ENCODE measurements at places on chromosomes 2 and 18.

GRCh38 chr2:68185541-68186164 is 28.0 kb downstream of the PNO1 start:
- DNase-seq = no peak

DNA sequence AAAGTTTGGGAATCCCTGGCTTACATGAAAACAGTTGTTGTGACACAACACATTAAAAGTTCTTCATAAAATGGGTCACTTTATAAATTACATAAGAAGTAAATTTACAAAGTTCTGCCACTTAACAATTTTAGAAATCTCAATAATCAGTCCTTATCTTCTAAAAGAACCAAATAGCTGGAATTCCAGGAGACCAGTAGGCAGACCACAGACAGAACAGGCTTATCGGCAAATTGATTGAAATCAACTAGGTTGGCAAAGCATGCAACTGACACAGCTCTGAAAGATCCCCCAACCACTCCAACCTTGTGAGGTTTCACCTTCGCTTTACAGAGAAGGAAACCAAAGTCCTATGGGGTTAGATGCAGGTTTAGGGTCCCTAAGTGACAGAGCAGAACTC is 103.0 kb downstream of the DNER start:
- no peak for DNase-seq

DNA sequence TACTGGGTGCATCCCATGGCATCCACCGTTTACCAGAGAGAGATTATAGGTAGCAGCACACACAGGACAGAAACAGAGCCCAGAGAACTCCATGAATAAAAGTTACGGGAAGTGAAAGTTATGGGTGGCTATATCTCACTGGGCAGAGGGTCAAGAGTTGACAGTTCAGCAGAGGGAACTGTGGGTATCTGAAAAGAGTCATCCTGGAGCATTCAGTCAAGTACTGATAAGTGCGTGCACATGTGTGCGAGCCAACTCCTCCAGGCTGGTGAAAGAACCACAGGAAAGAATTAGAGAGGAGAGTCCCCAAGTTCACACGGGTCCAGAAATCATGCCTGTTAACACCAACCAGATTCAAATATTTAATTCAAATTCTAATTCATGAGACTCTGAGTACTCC is 1588.2 kb downstream of the LRP1B start:
- no peak for DNase-seq

GRCh38 chr2:224925810-224926100 is 116.5 kb downstream of the DOCK10 start:
- no peak for DNase-seq

DNA sequence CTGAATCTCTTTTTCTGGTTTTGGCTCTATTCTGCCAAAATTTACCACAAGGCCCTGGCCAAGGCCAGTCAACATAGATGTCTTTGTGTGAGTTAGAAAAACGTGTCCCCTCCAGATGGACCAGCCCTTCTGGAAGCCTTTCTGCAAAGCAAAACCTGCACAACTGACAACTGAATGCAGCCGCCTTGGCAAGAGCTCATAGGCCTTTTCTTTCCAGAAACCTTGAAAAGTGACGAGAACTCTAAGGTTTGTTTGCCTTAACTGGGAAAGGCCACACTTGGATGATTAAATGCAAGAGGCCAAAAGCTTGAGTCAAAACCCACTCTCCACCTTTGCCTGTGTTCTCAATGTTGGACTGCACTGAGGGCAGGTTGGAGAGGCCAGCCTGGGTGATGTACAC is 103.9 kb downstream of the COLEC12 start:
- DNase-seq = no peak

- DNase-seq = peak; percentile 90
Measured at GRCh38 chr2:46188041-46188716, 109.0 kb upstream of the EPAS1 start.

- no peak for DNase-seq
Measured at GRCh38 chr2:173934895-173935294, 30.3 kb downstream of the SP3 start.

- no peak for DNase-seq
Measured at GRCh38 chr18:42996824-42997223, 118.7 kb downstream of the RIT2 start.

DNA sequence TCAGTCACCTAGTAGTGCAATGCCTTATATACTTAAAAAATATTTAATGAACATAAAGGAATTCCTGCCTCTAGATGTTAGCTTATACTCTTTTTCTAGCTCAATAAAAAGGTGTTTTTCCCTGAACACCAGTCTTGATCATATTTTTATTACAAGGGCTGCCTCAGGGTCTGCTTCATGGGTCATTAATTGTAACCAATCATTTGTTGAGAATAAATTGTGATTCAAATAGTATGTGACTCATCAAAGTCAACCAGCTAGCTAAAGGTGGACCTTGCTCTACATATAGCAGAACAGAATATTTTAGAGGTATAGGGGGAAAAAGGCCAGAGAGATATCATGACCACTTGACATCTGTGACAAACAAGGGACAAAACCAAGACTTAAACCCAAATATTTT is 114.0 kb downstream of the PIK3C3 start:
- DNase-seq = no peak

- no peak for DNase-seq
Measured at GRCh38 chr2:213089438-213089837, 62.0 kb downstream of the IKZF2 start.

- no peak for DNase-seq
Measured at GRCh38 chr2:212712991-212713390, 174.4 kb upstream of the ERBB4 start.

- DNase-seq = no peak
Measured at GRCh38 chr2:2294183-2294690, 36.8 kb downstream of the MYT1L start.

DNA sequence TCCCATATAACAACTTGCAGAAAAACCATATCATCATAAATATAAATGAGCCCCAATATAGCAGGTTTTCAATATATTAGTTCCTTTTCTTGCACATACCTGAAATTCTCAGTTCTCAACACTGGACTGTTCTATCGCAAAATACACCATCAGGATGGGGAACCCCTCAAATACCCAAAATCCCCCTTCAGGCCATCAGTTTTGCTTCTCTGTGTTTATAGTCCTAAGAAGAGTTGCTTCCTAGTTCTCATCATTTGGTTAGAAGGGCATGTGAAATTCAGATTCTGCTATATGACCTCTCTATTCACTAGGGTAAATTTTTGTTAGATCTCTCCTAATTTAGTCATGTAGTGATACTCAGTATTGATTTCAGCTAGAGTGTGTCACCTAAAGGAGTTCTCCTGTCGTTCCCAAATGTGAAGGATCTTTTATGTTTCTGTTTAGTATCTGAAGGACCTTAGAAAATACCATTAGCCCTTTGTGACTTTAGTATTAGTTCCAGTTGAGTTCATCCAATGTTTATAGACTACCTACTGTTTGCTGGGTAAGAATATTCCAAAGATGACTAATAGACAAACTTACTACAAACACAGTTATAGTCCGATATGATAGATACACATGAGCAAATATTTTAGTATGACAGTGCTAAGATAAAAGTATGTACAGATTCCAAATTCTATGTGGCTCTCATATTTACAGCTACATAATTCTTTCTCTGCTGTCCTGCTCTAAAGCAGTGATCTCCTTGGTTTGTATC is 115.8 kb downstream of the TTC27 start:
- DNase-seq = no peak

DNA sequence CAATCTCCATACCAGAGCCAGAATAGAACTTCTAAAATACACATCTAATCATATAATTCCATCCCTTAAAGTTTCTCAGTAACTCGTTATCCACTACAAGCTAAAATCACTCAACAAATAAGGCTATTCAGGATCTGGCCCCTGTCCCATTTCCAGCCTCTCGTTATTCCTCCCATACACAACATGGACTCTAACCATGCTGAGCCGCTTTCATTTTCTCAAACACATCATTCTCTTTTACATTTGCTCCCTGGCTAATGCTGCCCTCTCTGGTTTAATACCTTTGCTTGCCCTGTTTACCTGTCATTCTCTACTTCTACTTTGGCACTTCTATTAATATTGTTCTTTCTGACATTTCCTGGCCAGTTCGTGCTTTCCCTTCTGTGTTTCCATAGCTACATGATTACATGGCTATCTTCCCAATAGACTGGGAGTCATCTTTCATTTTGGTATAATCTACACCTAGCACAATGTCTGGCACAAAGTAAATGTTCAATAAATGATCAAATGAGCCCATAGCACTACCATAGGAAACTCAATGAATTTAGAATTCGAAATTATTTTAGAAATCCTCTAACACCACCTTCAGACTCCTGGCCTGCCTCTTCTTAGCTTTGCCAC is 163.6 kb upstream of the VRK2 start:
- no peak for DNase-seq

DNA sequence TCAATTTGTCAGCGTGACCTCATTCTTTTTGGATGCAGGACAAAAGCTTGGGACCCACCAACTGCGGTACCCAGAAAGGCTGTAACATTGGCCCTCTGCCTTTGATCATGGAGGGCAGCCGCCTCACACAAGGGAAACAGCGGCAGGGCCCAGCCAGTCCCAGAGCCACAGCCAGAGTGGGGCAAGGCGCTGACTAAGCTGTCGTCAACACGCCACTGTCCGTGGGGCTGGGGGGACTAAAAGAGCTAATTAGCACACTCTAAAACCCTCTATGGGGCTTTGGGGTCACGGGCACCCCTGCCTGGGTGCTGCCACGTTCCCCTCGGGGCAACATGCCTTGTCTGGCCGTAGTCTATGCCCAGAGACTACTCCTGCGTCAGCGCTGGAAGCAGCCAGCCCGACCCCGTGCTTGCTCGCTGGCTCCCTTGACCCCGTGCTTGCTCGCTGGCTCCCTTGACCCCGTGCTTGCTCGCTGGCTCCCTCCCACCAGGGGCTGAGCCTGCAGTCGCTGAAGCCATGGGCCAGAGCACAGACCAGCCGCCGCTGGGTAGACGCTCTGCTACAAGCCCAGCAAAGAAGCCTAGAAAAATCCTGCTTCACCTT is 598.4 kb downstream of the MBD2 start:
- DNase-seq = no peak

DNA sequence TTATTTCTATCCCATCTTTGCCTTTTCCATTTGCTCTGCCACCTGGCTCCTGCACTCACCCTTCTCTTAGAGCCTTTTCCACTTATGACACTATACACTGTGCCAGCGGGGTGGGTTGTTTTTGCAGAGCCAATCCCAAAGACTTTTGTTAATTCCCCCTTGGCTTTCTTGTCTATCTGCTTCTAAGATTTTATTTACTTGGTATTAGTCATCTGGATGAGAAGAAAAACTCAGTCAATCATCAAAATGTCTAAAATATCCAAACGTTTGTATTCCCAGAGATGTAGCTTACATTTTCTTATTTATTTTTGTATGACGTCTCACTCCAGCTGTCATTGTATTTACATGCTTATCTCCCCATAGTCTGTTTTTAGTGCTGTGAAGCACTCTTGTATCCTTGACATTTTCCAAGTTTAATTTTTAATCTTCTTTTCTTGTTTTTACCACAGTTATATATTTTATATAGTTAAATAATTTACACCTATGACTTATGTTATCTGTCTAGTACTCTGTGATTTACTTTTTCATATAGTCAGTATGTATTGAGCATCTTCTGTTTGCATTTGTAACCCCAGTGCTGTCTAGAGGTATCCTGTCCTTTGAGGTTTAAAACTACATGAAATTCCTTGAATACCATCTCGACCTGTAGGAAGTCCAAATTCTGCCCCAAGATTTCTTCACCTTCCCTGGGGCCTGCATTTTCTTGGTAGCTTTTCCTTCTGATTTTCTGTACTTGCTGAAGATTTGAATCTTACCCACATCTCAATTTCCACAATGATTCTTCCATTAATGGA is 55.1 kb downstream of the COL4A3 start:
- no peak for DNase-seq

DNA sequence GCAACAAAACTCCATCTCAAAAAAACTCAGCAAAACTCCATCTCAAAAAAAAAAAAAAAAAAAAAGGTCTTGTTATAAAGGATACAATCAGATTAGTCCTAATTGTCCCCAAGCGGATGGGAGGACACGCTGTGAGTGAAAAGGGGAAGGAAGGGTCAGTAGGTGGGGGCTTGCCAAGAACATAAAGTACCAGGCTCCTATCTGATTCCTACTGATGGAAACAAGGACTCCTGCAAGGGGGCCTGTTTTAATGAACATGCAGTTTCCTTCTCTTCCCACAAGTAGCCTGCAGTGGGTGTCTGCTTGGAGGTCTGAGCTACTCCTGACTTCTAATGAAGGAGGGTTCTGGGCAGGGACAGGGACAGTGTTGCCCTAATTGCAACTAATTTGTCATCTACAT is 7.9 kb downstream of the SCG2 start:
- no peak for DNase-seq

DNA sequence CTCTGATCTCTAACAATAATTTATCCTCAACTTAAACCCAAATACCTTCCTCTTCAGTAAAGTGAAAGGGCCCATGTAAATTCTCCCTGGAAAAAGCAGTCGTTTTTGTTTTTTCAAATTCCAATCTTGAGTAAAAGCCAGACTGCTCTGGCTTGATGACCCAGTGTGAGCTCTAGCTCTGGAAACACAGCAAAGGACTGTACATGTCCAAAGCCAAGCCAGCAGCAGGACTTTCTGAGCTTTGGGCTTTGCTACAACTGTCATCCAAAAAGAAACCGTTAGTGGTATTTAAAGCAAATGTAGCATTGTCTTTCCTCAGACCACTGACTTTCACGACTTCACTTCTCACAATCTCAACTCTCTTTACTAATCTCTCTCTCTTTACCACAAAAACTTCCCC is 25.4 kb downstream of the SH3YL1 start:
- DNase-seq = no peak

- peak; percentile 93 for DNase-seq
Measured at GRCh38 chr2:207926133-207926988, 99.0 kb downstream of the PLEKHM3 start.

GRCh38 chr2:53475321-53475720 is 292.3 kb upstream of the CHAC2 start:
- DNase-seq = no peak

DNA sequence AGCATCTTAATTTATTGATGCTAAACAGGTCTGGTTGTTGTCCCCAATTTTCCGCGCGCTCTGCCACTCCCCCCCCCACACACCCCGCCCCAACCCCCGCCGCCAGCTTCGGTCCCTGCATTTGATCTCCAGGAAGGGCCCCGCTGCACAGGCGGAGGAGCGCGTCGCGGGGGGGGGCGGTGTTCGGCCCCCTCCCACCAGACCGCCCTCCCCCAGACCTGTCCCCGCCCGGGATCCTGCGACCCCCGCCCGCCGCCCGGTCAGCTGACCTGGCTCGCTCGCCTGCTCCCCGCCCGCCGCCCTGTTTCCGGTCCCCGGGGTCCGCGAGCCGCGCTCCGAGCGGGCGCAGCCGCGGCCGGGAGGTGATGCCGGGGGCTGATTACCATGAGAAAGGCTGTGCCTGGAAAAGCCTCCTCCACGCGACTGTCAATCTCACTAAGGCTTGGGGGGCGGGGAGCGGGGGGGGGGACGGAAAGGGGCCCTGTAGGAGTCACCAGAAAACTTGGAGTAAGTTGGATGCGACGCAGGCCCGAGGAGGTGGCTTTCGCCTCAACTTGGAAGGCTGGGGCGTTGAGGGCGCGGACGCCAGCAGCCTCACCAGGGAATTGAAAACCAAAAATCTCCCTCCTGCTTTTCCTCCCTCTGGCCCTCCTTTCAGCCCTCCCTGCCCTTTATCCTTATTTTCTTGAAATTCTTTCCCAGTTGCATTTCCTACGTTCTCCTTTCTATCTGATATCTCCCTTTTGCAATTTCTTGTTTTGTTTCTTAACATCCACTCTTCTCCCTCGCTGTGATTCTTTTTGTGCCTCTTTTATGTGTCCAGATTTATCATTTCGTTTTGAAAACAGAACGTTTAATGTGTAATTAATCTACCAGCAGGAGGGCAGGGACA is 4.4 kb upstream of the ZEB2 start:
- no peak for DNase-seq

GRCh38 chr18:48073211-48073930 is 142.9 kb upstream of the SMAD2 start:
- DNase-seq = no peak

All from esophagus muscularis mucosa (tissue), 4 donors.